ENCODE measurements at places on chromosomes 7 and 10.

GRCh38 chr7:90413185-90413528 is 9.9 kb downstream of the CLDN12 start:
- DNase-seq = no peak

DNA sequence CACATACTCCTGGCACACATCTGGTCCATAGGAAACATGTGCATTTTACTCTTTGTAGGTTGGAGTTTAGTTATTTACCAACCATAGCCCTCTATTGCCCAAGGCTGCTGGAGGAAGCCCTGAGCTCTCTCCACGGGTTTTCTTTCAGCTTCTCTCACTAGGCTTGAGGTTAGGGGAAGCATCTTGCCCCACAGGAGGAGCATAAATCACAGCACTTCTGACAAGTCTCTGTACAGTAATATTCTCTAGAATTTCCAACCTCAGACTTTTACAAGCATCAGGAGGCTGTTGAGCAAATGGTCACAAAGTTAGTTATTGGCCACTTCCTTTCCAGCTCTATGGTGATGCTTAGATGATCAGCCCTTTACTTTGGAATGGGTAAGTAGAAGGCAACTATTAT is 122.9 kb upstream of the GLI3 start:
- DNase-seq = no peak

- DNase-seq = no peak
Measured at GRCh38 chr7:89966067-89966664, 188.1 kb upstream of the STEAP1 start.

DNA sequence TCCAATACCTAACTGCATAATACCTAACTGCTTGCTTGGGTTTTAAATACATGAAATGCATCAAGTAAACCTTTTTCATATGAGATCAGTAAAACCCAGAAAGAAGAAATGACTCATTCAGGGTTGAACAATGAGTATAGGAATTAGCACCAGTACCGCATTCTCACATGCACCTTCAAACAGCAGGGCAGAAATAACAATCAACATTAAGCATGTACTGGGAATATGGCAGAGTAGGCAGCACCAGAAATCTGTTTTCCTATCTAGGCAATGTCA is 850.3 kb upstream of the SORCS1 start:
- DNase-seq = no peak

DNA sequence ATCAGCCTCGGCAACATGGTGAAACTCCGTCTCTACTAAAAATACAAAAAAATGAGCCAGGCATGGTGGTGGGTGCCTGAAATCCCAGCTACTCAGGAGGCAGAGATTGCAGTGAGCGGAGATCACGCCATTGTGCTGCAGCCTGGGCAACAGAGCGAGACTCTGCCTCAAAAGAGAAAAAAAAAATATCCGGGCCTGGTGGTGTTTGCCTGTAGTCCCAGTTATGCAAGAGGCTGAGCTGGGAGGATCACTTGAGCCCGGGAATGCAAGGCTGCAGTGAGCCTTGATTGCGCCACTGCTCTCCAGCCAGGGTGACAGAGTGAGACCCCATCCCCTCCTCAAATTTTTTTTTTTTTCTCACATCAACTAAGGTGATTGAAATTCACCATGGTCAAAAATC is 42.8 kb downstream of the CDC123 start:
- no peak for DNase-seq

- no peak for DNase-seq
Measured at GRCh38 chr10:92550924-92551323, 23.0 kb downstream of the IDE start.

GRCh38 chr10:133150226-133150625 is 9.8 kb upstream of the KNDC1 start:
- DNase-seq = no peak

DNA sequence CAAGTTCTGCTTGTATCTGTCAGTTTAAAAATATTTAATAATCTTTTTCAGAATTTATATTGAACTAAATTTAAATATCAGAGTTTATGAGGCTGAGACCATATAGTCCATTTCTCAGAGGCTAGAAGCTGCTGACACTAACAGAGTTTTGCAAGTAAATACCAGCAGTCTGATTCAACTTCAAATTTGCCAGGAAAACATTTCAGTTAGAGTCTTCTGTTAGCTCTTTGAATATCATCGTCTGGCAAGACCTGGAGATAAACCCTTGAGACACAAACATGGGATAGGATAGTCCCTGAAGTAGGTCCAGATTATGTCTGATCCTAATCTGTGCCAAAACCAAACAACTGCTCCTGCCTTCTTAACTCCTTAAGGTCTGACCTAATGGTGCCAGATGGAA is 472.8 kb upstream of the STEAP1 start:
- no peak for DNase-seq

DNA sequence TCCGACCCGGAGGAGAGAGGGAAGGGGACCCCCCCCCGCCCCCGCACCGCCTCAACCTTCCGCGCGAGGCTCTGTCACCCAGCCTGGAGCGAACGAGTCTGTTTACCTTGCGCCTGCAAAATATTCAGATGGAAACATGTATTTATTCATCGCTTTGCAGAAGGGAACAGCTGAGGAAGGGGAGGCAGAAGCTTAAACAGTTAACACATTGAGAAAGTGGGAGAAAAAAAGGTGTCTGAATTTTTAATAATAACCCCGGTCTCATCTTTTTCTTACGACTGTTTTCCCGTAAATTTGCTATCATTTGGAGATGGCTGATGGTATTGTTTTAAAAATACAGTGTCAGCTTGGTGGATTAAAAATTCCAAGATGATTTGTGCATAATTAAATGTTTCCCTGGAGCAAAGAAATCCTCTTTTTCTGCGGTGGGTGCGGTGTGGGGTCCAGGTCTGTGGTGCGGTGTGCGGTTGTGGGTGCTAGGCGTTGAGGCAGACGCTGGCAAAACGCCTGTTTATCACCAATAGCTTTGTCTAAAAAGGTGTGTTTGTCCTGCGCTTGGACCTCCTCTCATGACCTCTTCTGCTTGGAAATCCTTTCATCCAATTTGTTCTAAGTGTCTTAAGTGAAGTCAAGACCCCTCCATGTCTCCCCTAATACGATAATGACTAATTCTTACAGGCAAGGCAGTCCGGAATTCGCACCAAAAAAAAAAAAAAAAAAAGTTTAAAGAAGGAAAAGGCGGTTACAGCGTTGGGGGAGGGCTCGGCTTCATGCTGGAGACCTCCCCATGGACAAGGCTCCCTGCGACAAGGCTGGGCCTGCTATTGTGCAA is 1.6 kb downstream of the UNCX start:
- no peak for DNase-seq

DNA sequence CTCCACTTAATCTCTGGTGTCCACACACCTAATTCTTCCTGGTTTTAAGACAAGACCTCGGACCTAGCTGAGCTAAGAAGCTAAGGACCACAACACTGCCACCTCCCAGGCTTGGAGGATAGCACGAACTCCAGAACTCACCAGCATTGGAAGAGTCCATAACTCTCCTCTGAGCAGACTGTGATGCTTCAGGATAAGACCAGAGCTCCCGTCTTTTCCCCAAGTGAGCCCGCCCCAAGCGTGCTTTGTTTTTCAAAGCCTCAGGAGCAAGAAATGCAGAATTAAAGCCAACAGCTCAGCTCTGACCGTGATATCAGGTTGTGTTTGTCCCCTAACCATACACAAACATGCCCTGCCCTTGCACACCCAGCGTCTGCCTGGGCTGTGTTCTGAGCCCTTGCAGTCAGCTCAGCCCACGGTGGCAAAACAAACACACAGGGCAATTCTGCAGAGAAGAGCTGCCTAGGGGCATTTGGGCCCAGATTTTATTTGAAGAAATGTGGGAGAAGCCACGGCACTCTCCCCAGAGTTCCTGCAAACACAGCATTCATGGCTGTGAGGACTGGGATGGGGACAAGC is 145.4 kb downstream of the WDR11 start:
- DNase-seq = no peak

- DNase-seq = no peak
Measured at GRCh38 chr7:140732416-140732815, 35.9 kb downstream of the NDUFB2 start.

DNA sequence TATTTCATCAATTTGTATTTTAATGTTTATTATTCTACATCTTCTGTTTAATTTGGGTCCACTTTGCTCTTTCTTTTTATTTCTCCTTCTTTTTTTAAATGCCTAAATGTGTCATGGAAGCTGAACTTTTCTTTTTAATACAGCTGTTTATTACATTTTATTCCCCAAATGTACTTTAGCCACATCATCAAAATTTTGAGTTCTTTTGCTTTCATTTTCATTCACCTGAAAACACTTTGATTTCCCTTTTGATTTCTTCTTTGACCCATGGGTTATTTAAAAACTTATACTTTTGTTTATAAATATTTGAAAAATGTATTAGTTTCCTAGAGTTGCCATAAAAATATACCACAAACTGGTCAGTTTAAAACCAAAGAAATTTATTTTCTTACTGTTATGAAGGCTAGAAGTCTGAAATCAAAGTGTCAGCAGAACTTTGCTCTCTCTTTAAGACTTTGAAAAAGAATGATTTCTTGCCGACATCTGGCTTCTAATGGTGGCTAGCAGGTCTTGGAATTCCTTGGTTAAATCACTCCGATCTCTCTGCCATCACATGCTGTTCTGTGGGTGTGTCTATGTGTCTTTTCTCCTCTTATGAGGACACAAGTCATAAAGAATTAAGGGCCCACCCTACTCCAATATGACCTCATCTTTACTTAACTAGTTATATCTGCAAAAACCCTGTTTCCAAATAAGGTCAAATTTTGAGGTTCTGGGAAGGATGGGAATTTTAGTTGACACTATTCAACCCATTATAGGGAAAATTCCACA is 225.5 kb downstream of the ANKRD7 start:
- no peak for DNase-seq

DNA sequence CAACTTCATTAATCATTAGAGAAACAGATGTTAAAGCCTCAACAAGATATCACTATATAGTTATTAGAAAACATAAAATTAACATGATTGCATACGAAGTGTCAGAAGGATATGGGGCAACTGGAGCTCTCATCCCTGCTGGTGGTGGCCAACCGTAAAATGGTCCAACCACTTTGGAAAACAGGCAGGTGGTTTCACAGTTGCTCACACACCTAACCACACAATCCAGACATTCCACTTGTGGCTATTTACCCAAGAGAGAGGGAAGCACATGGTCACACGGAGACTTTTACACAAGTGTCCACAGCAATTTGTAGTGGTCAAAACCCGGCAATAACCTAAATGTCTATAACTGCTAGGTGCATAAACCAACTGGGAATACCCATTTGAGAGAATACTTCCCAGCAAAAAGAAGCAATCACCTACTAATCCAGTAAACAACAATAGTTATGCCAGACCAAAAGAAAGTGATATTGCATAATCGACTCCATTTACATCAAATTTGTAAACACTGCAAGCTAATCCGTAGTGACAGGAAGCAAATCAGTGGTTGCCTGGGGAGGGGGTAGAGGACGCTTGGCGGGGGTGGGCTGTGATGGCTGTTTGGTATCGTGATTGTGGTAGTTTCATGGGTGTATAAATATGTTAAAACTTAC is 91.8 kb downstream of the LARP4B start:
- no peak for DNase-seq

- peak; percentile 23 for DNase-seq
Measured at GRCh38 chr7:159023206-159023605, 121.5 kb downstream of the VIPR2 start.

DNA sequence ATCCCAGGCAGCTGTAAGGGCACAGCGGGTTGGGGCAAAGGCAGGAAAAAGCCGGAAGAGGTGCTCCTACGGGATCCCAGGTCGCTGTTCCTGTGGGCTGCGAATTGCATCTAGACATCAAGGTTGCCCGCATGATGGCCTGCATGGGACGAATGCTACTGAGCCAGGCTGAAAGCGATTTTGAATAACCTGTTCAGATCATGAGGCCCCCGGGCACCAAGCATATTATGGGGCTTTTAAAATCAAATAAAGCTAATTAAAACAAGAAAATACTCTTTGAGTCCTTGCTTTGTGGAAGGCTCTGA is 37.1 kb downstream of the CAMK2B start:
- no peak for DNase-seq

- no peak for DNase-seq
Measured at GRCh38 chr7:21767300-21767900, 178.3 kb downstream of the CDCA7L start.

DNA sequence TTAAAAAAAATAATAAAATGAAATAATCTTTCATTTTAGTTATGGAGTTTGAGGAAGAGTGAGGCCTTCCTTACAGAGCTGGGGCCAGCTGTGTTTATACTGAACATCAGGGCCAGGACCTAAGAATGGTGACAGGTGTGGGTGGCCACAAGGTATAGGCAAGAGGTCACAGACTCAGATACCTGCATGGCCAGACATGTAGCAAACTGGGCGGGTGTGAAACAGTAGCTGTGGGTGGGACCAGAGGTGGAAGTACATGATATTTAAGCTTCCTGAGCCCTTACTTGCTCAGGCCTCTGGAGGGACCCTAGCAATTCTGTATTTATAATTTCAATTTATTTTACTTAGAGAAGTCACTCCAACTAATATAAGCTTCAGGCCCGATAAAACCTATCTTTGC is 27.7 kb upstream of the CAMK1D start:
- no peak for DNase-seq

GRCh38 chr10:3879073-3879472 is 94.1 kb upstream of the KLF6 start:
- DNase-seq = no peak

- DNase-seq = no peak
Measured at GRCh38 chr7:66182920-66183319, 22.2 kb upstream of the TPST1 start.

GRCh38 chr7:128148676-128149075 is 92.4 kb upstream of the LEP start:
- no peak for DNase-seq

- no peak for DNase-seq
Measured at GRCh38 chr7:70972693-70973092, 159.3 kb upstream of the GALNT17 start.

DNA sequence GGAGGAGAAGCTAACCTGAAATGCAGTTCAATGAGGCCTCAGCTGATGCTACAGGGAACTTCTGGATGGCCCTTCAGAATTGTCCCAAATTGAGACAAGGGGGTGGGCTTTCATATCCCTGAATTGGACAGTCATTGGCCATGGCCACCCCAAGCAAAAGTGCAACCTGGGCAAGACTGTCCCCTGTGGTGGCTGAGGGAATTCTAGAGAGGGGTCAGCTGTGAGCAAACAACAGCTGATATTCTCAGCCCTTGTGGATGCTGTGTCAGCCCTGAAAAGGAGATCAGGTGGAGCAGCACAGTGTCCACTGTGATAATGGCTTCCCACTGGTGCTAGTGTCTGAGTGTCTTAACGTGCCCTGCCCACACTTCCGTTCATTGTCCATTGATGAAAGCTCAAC is 76.6 kb downstream of the SLC16A9 start:
- DNase-seq = no peak

DNA sequence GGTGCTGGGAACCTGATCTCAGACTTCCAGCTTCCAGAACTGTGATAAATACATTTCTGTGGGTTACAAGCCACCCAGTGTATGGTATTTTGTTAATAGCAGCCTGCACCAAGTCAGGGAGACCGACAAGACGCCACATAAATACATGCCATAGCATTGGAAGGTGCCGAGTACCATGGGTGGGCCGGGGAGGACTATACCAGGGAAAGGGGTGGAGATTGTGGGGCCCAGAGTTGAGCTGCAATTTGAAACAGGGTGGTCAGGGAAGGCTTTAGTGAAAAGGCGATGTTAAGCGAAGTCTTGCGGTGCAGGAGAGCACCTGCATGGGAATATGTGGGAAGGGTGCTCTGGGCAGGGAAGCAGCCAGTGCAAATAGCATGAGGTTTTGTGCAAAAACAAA is 88.9 kb upstream of the LRRC4 start:
- no peak for DNase-seq
